ENCODE measurements at places on chromosomes 1 and 21. TPM values are rescaled to one million over a fixed set of nuclear protein-coding genes. Genes with fewer than 3 reads are reported as not detected.

GRCh38 chr21:41798326-41798725 lies 31.5 kb upstream of the RIPK4 start:
- no peak for DNase-seq

DNA sequence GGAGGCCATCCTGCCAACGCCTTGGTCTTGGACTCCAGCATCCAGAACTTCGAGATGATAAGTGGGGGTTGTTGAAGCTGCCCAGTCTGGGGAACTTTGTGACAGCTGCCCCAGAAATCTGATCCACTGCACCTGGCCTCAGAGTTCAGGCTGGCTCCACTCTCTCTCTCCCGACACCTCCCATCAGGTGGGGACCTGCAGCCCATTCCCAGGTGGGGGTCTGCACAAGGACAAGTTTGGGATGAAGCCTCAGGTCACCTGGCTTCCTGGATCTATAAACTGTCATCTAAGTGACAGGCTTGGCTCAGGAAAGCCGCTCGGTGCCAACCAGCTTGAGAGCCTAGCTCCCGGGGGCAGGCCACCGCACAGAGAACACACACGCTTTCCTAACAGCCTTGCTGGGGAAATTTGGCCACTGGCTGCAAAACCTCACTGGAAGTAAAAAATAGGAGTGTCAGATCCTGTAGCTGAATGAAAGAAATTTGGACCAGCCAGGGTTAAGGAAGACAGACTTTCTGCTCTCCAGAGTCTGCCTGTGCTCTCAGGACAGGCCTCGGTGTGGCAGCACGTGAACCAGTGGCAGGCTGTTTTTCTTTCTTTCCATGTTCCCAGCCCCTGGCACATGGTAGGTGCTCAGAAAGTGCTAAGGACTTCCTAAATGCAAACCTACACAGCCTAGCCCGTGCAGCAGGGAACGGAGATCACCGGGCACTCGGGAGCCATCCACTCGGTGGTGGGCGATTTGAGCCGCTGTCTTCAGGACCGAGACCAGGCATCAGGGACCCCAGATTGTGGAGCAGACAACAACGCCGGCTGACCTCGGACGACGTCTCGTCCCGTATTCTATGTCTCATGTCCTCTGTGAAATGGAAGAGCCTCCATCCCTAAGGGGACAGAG lies 42.6 kb upstream of the LBR start:
- DNase-seq, result no peak

CHD5 gene
- 0.07 TPM for total RNA-seq

GPR137B gene
- 10.2 TPM for total RNA-seq

GPA33 gene
- 0.12 TPM for total RNA-seq

- DNase-seq, result no peak
Measured at GRCh38 chr1:184157394-184157742, 105.8 kb downstream of the TSEN15 start.

GRCh38 chr1:217522277-217522676 lies 108.6 kb downstream of the GPATCH2 start:
- no peak for DNase-seq
